Suppressor macrophage (primary cell): ENCODE measurements at places on chromosomes 2 and 18.

- DNase-seq: no peak
Observed at GRCh38 chr2:50872543-50872942, 159.4 kb downstream of the NRXN1 start.

DNA sequence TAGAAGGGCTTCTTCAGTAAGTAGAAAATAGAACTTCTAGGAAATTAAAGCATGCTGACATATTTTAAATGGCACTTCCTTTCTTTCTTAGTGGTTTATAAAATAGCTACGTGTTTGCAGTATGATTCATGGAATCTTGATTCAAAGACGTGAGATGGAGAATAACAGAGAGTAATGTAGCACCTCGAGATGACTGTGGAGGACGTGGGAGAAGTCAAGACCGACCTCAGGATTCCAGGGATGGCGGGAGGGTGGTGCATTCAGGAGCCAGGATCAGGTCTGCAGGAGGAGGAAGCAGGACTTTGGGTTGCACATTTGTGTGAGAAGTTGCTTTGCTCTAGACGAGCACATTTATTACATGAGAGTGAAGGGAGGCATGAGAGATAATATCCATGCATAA, 56.0 kb downstream of the DCDC2C start:
- DNase-seq: no peak

- no peak for DNase-seq
Observed at GRCh38 chr2:20702563-20702962, 35.6 kb downstream of the GDF7 start.

DNA sequence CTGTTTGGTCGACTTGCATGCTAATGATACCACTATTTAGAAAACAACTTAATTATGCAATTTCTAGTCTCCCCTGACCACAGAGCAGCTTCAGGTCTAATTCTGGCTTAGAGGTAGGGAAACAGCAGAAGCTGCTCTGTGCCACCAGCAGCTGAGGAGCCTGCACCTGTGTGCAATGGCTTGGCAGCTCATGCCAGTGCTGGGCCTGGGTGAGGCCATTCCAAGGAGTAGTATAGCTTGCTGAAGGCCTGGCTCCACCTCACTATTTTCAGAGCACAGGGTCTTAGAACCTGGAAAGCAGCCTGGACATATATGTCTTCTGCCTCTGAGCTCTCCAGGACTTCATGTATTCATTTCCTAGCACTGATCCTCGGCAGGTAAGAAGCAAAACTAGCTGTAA, 62.8 kb downstream of the SPRED2 start:
- DNase-seq: no peak

- peak; percentile 25 for DNase-seq
Observed at GRCh38 chr2:216388046-216388884, 16.0 kb upstream of the MARCHF4 start.

- no peak for DNase-seq
Observed at GRCh38 chr2:46954951-46955571, 39.5 kb upstream of the MCFD2 start.

DNA sequence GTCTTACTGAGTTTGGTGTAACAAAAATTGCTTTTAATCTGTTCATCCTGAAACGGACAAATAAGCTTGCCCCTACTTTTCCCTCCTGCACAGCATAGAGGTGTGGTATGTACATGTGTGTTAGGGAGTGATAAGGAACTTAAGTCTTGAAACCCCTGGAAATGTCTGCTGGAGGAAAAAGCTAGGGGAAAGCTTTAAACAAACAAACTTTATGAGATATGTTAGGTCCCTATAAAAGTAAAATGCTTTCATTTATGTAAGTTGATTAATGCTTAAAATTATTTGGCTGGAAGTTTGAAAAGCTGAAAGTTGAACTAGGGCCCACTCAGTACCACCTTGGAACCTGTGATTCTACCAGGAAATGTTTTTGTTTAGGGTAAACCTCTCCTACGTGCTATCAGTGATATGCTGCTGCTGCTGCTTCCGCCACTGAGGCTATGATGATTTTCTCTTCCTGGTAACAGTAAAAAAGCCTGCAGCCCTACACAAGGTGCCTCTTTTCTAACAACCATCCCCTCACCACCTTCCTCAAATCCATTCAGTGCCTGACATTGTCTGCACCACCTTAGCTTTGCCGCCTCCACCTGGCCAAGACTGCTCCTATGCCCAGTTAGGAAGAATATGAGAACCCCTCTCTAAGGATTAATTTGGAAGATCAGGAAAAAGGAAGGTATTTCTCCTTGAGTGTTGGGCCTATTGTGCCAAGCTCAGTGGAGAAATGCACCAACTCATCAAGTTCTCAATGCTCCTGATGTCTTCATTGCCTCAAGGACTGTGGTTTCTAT, 2.5 kb upstream of the YES1 start:
- no peak for DNase-seq

GRCh38 chr2:51424418-51424817, 392.5 kb upstream of the NRXN1 start:
- no peak for DNase-seq

- no peak for DNase-seq
Observed at GRCh38 chr2:69011611-69012157, 1.3 kb upstream of the ANTXR1 start.

GRCh38 chr2:190910341-190911136, 29.9 kb downstream of the GLS start:
- DNase-seq: no peak

DNA sequence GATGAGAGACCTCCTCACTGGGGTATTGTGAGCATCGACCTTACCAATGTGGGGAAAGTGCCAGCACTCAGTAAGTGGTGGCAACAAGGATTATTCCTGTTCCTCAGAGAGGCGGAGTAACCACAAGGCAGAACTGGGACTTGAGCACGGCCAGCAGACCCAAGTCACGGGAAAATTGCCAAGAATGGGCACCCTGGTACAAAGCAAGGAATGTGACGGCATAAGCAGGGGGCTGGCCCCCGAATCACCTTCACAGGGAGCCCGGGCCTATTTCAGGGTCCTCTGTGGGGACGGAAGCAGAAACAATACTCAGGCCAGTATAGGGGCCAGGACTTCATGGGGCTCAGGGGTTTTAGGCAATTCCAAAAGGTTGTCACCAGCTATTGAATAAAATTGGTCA, 25.4 kb downstream of the CENPA start:
- no peak for DNase-seq

DNA sequence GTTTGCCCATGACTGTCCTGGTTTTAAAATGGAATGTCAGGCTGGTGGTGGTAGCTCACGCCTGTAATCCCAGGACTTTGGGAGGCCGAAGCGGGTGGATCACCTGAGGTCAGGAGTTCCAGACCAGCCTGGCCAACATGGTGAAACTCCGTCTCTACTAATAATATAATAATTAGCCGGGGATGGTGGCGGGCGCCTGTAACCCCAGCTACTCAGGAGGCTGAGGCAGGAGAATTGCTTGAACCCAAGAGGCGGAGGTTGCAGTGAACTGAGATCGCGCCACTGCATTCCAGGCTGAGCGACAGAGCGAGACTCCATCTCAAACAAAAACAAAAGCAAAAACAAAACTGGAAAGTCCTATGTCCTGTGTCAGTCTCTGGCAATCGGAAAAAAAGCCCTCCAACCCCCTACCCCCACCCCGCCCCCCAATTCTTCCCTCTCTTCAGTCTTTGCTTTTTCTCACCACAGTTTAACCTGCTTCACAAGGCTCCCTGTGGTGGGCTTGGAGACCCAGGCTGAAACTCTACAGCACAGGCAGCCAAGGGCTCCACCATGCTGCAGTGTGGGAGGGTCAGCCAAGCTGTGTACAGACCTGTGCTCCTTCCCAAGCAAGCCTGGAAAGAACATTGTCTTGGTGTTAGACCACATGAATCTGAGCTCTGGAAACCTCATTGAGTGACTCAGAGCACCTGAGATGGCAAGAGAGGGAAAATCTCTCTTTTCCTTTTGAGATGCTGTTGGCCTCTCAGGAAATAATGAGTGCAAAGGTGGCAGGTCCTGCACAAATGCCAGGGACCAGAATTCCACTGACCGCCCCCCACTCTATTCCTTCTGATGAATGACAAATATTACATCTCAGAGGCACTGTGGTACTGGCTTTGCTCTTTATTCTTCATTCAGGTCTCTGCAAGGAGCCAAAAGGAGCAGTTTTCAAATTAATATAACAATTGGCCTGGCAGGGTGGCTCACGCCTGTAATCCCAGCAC, 16.7 kb downstream of the MYCN start:
- DNase-seq: no peak

GRCh38 chr2:229715895-229716507, 1.6 kb upstream of the DNER start:
- no peak for DNase-seq

- no peak for DNase-seq
Observed at GRCh38 chr2:128315829-128316776, 2.6 kb downstream of the HS6ST1 start.

DNA sequence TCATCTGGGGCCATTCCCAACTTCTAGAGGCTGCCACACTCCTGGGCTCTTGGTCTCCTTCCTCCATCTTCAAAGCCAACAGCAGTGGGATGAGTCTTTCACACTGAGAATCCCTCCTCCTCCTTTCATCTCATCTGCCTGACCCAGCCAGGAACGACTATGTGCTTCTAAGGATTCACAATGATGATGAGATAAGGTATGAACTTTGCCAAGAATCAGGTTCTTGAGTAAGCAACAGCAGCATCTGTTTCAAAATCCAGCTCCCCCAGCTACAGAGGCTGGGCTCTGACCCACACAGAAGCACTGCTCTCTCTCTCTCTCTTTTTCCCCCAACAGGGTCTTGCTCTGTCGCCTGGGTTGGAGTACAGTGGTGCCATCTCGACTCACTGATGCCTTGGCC, 46.4 kb downstream of the TIMM21 start:
- DNase-seq: no peak

DNA sequence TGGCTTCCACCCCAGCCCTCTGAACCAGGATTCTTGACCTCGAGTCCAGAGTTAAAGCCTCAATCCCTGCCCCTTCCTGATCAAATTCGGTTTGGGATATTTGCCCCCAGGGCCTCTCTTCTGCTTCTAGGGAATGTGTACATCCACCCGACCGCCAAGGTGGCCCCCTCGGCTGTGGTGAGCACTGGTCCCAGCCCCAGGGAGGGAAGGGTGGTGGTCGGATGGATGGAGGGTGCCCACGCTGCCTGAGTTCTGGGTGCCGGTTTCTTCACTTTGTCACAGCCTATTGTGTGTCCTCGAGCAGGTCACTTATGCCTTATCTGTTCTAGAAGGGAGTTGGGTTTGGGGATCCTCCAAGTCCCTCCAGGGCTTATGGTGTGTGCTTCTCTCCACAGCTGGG, 6.9 kb downstream of the GMPPA start:
- DNase-seq: no peak

GRCh38 chr2:217977840-217978535, 24.8 kb downstream of the TNS1 start:
- no peak for DNase-seq

DNA sequence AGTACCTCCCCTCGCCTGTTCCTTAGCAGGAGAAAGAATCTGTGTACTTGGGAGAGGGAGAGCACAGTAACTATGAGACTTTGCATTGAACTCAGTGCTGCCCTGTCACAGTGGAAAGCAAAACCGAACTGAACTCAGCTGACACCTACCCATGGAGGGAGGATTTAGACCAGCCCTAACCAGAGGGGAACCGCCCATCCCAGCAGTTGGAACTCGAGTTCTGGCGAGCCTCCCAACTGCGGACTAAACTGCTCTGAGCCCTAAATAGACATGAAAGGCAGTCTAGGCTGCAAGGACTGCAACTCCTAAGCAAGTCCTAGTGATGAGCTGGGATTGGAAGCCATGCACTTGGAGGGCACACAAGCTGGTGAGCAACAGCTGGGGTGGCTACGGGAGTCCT, 110.4 kb downstream of the GRB14 start:
- no peak for DNase-seq

DNA sequence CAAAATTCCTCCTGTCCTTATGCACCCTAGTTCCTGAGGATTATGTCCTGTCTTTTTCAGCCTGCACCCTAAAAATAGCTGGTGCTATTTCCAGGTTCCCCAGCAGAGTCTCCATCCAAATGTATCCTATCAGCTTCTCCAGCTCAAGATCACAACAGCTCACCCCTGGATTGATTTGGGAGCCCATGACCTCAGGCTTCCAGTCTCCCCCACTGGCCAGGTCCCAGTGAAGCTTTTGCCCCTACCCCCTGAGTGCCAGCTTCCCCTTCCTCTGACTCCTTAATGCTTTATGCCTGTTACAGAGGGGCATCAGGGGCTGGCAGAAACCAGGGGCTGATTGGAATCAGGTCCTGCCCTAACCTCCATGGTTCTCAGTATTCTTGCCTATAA, 76.9 kb upstream of the DAPL1 start:
- no peak for DNase-seq

DNA sequence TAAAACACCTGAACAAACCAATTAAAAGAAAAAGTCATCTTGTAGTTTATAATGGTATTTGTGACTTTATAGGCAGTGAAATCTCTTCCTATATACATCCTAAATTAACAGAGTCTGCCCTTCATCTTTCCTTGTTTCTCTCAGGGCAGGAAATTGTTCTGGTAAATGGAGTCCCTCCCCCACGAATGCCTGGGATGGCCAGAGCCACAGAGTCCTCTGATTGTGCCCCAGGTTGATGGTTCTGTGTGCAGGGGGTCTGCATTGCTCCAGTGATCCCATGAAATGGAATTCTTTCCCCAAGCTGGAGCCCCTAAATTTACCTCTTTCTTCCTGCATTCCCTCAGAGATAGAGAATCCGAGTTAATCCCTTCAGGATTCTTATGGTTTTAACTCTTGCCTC, 155.5 kb downstream of the MTX2 start:
- DNase-seq: no peak

GRCh38 chr2:155215037-155215707, 516.7 kb downstream of the KCNJ3 start:
- DNase-seq: no peak

DNA sequence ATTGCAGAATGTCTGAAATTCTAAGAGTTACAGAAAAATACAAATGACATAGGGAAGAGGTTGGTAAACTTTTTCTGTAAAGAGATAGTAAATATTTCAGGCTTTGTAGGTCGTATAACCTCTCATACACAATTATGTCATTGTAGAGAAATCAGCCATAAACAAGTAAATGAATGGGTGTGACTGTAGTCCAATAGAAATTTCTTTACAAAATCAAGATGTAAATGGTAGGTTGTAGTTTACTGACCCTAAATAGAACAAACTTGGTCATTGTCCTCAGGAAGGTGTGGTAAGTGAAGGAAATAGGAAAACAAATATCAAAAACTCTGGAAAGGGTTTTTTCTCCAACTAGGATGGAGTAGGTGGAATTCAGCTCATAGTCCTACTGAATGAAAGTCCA, 415.5 kb upstream of the SPHKAP start:
- DNase-seq: no peak

- DNase-seq: no peak
Observed at GRCh38 chr2:234355021-234355720, 141.7 kb downstream of the ARL4C start.

GRCh38 chr2:3107567-3107966, 270.1 kb downstream of the EIPR1 start:
- no peak for DNase-seq
